ENCODE measurements at places on chromosomes 3 and 15.

GRCh38 chr3:26484140-26484539 is 138.4 kb upstream of the LRRC3B start:
- DNase-seq, result no peak

DNA sequence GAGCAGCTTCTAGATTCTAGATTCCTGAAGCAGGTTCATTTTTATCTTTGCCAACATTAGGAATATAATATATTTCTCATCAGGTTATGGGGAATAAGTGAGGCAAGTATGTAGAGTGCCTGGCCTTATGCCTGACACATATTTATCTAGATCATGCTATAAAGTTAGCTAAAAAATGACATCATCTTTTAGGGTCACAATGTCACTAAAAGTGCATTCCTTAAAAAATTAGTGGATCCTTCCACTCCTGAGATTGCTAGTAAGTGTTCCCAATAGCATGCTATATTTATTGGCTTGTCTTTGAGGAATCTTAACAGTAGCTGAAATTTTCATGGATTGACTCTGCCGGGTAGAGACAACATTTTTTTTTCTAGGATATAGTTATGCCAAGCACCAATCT is 305.9 kb upstream of the TMCO5A start:
- DNase-seq, result no peak

- no peak for DNase-seq
Observed at GRCh38 chr3:111047042-111047441, 24.6 kb upstream of the NECTIN3 start.

- peak; percentile 99 for DNase-seq
Observed at GRCh38 chr3:179147873-179148615, at the start of gene PIK3CA. Gene PIK3CA, plus strand, starts transcription at chr3:179148357. Its CDS starts 50,469 bp downstream, at chr3:179198826.

DNA sequence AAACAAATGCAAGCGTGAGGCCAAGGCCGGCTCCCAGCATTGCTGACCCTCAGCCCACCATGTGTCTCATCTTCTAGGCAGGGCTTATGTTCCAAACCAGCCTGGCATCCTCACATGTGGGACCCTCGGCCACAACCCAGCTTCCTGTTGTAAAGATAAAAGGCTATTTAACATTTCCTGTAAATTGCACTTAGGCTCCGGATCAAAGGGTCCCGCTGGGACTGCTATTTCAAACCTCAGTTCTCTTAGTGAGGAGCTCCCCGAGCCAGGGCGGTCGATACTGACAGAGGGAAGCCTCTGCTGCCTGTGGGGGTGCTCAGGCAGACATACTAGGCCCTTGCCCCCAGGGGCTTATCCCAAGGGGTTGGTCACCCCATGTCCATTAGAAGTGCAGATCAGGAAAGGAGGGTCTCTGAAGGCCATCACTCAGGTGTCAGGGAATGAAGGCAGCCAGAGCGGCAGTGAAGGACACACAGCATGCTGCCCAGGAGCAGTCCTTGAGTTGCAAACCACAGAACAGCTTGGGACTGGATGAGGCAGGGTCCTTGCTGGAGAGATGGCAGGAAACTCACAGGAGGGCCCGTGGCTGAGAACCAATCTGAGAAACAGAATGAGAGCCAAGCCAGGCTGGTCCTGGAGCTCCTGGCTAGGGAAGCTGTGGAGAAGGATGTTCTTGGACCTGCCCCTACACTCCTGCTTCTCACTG is 239.9 kb downstream of the TLE3 start:
- DNase-seq, result no peak

- no peak for DNase-seq
Observed at GRCh38 chr3:32882603-32883025, 64.8 kb downstream of the TRIM71 start.

DNA sequence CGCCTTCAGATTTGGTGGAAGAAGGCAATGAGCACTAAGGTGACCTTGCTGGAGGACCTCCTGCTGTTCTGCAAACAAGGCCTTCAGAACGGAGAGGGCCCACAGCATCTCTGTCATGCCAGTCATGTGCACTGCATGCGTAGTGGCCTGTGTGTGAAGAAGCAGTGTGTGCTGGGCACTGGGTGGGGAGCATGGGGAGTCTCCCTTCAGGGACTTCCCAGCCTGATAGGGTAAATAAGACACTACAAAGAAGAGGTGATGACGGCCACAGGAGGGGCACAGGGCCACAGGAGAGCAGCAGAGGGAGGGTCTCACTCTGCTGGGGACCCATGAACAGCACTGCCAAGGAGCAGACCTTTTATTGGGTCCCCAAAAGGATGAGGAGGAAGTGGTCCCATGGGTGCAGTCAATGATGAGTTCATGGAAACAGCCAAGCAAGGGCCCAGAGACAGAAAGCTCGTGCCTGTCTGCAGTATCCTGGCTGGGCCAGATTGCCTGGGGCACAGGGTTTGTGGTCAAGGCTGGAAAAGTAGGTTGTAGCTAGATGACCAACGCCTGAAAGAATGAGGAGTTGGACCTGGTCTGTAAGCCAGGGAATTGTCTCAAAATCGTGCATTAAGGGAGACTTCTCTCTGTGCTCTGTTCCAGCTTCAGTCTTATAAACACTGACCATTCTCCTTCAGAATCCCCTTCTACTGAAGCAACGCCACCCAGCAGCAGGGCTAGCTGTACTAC is 67.8 kb upstream of the SEC61A1 start:
- no peak for DNase-seq

DNA sequence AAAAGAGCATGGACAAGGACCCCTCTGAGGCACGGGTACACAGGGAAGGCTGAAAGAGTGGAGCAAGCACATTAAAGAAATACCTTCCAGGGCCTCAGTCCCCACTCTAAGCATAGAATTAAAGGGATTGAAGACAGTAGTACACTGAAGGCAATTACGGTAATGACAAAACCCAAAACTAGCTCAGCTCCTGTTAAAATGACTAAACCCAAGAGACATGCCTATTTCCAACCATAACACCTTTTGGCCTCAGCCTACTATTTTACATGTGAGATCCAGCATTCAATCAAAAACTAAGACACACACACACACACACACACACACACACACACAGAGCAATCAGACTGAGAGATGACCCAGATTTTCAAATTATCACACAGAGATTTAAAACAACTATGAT is 19.8 kb downstream of the MAP4 start:
- no peak for DNase-seq

GRCh38 chr3:143972155-143972504 is 507 bp downstream of the DIPK2A start:
- DNase-seq, result no peak

DNA sequence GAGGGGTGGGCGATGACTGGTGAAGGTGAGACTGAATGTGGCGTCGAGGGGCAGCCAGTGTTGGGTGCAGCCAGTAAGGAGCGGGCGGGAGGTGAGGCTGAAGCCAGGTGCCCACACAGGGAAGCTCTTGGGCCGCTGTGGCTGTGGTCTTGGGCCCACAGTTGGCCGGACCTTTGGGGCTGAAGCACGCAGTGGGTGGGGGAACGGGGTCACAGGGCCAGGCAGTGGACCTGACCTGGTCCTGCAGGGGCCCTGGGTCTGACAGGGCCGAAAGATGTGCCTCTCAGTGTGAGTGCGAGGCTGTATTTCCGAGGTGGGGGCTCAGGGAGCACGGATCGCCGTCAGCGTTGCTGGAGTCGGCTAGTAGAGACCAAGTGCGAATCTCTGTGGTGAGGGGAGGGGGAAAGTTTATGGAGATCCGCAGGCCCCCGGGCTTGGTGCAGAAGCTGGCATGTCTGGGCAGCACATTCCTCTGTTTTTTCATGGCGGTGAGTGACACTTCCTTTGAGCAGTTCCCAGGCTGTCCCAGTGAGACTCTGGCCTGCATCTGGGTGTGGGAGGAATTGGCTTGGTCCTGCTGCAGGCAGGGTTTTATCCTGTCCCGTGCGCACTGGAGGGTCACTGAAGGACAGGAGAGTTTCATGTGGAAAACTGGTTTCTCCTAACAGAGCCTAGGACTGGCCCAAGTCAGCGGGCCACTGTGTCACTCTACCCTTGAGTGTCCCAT is 100.8 kb downstream of the TMEM266 start:
- no peak for DNase-seq

- DNase-seq, result no peak
Observed at GRCh38 chr3:83003917-83004316, 1242.5 kb upstream of the GBE1 start.

DNA sequence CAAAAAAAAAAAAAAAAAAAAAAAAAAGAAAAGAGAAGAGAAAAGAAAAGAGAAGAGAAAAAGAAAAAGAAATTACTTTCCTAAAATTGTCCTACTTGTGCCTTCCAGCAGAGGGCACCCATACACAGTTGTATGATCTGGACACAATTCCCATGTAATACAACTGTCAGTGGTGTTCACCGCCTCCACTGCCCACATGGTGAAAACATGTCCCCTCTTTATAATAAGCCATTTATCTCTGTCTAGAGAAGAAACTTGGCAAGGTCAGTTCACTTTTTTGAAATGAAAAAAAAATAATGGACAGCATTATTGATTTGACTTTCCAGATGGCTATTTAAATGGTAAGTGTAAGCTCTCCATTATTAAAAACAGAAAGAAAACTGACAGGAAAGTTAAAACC is 459.4 kb downstream of the GBE1 start:
- DNase-seq, result no peak

DNA sequence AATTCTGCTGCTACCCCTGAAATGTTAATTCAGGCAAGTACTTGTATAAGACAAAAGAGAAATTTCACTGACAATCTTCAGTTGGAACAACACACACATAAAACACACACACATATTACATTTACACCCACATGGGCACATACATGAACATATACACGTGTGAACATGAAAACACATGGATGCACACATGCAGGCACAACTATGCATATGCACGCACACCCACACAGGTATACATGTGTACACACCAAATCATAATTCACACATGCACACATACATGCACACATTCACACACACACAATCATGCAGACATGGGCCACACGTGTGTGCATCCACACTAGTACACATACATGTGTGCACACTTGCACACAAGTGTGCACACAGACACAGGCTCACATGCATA is 277.8 kb downstream of the OCA2 start:
- no peak for DNase-seq

- DNase-seq, result no peak
Observed at GRCh38 chr3:126199256-126199655, 18.9 kb upstream of the ALDH1L1 start.

DNA sequence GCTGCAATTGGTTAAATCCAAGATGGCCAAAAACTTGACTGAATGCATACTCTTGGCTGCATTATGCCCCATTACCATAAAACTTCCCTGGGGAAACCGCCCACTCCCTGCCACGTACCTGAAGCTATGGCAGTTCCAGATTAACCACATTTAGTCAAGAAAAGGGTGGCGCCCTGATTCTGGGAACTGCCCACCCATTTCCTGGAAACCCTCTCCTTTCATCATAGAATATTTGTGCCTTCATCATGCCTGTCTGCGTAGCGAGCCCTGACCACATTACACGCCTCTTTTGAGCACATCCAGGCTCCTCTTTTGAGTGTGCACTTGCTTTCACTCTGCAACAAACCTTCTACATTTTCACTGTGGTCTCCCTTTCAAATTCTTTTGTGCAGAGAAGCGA is 5.2 kb downstream of the LINS1 start:
- DNase-seq, result no peak

GRCh38 chr3:146975476-146975875 is 370.3 kb upstream of the PLSCR5 start:
- DNase-seq, result no peak

DNA sequence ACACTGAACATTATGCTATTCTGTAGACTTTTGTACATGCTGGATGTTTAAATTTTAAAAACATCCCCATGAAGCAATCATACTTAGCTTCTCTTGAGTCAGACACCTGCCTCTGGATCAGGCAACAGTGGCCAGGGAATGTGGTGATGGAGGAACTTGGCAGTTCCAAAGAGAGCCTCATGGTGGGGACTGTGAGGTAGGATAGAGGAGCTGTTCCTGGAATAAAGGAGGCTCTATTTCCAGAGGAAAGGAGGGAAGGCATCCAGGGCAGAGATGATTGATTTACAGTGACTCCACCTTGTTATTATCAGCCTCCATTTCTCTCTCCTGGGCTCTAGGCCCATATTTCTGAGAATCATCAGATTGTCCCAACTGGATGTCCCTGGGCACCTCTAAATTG is 35.0 kb upstream of the ABHD17C start:
- DNase-seq, result no peak

DNA sequence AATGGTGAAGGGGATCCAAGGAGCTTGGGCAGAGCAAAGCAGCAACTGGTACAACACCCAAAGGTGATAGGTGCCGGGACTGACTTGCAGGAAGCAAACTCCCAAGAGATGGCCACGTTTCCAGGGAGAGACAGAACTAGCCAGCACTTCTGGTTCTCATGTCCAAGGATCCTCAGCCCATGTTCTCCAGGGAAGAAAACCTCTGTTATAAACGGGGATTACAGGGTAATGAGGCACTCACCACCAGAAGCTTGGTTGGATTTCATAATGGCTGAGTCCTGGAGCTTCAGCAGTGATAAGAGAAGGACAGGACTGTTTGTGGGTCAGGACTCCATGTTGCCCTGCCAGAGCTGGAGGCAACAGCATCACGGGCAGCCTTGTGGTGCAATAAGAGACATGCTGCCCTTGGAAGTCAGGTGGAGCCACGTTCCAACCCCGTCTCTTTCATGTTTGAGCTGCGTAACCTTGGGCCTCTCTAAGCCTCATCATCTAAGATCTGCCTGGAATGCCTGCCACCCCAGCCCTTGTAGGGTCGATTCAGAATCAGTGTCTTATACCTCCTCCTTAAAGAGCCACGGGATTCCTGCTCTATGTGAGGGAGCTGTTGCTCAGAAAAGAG is 181.0 kb downstream of the ABHD5 start:
- no peak for DNase-seq

GRCh38 chr3:36257158-36257852 is 123.0 kb upstream of the STAC start:
- DNase-seq, result no peak

DNA sequence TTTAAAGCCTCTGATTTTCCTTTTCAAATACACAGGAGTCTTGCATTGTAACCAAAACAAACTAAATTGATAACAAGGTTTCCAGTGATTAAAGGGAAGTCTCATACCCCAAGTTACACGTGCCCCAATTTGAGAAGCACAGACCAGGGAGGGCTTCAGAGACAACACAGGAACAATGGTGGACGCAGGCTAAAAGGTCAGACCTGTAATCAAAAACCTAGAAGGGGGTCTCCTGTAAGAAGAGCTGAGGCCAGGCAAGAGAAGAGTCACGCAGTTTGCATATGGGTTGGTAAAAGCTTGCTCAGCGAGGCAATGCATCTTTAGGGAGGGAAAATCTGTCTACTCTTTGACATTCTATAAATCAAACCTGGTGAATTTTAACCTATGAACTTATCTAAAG is 58.6 kb upstream of the MCF2L2 start:
- DNase-seq, result no peak

- DNase-seq, result no peak
Observed at GRCh38 chr15:63223463-63223862, 34.1 kb downstream of the RAB8B start.

GRCh38 chr3:100697723-100698285 is 11.5 kb upstream of the TFG start:
- DNase-seq, result no peak
